ENCODE measurements at places on chromosomes 5 and 9.

- no peak for DNase-seq
Measured at GRCh38 chr9:88923092-88923491, 68.2 kb upstream of the S1PR3 start.

- DNase-seq = no peak
Measured at GRCh38 chr5:61641748-61642565, 309.9 kb downstream of the ZSWIM6 start.

GRCh38 chr9:134420281-134420845 lies 94.1 kb downstream of the RXRA start:
- no peak for DNase-seq

DNA sequence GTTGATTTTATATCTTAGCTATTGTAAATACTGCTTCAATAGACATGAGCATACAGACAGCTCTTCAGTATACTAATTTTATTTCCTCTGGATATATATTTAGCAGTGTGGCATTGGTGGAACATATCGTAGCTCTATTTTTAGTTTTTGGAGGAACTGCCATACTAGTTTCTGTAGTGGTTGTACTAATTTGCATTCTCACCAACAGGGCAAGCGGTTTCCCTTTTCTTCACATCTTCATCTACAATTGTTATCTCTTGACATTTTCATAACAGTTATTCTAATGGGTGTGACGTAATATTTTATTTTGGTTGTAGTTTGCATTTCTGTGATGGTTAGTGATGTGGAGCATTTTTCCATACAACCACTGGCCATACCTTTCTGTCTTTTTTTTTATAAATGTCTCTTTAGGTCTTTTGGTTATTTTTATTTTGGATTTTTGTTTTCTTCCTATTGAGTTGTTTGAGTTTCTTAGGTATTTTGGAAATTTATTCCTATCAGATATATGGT lies 32.5 kb downstream of the TAF11L14 start:
- DNase-seq = no peak

DNA sequence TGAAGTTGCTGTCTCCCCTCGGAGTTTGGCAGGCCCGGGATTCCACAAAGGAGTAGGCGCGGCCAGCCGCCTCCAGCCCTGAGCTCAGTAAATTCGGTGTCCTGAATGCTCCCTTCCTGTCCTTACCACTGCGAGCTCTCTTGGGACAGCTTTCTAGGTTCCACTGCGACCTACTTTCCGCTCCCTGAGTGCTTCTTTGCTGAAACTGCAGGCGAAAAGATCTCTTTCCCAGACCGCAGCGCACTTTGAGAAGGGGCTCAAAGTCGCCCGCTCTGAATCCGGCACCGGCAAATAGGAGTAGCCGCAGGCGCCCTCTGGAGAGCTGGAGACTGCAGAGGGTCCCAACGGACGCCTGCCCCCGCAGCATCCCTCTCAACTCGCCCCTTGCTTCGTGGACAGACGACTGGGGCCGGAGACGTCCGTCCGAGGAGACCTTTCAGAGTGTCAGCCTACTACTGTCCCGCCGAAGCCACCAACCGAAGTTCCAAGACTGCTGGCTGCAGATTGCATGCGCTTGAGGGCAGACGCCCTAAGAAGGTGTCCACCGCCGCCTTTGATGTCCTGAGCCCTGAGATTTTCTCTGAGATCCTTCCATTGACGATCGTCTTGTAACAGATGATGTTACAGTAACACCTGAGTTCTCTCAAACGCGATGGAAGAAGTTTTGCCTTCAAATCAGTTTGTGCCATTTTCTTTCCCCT lies 96.0 kb downstream of the ANXA2R start:
- DNase-seq = no peak

DNA sequence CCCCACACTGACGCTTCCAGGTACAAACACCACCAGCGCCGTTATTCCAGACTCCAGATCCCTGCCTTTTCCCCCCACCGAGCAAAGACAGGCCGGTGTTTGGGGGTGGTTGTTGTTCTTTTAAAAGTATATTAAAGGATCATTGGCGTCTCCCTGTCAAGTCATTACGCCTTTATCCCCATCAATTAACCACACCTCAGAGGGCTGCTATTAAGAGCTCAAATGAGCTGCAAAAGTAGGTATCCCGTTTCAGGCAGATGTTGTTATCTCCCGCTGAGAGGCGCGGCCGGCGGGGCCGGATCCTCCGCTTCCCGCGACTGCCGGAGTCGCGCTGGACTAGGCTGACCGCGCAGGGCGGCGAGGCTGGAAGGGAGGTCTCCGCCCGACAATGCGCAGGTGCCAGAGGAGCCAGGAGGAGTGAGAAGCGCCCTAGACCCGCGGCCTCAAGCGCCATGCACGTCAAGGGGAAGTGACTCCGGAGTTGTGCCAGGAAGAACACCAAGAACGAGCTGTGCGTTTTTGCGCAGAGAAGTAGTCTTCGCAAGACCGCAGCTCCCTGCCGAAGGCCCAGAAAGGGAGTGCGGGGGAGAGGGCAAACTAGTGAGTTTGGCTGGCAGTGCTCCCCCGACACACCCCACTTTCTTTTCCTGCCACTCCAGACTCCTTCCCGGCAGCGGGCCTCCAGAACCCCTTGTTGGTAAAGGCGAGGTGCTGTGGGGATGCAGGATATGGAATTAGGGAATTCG lies 8.2 kb downstream of the NR2F1-AS1 start:
- no peak for DNase-seq

Data from stimulated activated CD4-positive, alpha-beta T cell treated with anti-CD3 and anti-CD28 coated beads, Interleukin-4, amount 100 ng/mL, for 24 hours (primary cell).